ENCODE measurements at places on chromosomes 4 and X.
A peak's percentile ranks its signal among the peaks of the same experiment; 100 is the strongest.

GRCh38 chr4:39950861-39951481 is 26.7 kb downstream of the PDS5A start:
- DNase-seq, result no peak

DNA sequence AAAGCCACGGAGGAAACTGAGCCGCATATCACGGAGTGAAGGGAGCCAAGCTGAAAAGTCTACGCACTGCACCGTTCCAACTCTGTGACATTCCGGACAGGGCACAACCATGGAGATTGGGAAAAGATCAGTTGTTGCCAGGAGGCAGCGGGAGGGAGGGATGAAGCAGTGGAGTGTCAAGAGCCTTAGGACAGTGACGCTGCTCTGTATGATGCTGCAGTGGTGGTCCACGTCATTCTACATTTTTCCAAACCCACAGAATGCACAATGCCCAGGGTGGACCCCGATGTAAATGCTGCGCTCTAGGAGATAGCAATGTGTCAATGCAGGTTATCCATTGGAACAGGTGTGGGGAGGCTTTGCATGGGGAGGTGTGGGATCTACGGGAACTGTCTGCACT is 7.5 kb upstream of the WFS1 start:
- DNase-seq, result no peak

DNA sequence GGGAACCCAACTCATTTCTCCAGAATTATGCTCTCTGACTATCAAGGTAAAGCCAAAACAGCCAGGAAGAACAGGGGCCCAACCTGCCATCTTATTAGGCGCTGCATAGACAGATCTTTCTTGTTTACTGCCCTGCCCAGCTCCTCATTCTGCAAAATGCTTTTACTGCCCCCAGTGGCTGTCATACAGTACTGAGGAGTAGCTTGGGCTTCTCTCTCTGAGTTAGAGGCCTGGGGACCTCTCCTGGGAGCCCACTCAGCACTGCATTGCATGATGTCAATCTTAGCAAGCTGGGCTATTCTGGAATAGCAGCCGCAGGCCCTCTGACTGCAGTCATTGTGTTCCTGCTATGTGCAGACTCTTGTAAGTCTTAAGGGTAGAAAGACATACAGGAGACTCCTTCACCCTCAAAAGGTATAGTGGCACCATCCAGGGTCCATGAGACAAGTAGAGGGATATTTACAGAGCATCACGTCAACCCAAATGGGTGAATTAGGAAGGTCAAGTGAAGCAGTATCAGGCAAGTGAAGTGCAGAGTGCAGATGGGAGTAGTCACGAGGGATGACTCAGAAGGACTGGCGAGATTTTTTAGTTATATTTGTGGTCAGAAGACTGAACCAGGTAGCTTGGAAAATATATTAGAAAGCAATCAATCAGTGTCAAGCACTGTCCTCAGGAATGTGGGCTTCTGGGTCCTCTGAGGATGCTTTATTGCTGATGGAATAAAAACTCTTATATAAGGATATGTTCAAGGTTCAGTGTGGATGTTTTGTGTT is 294.1 kb upstream of the SFRP2 start:
- DNase-seq, result peak; percentile 64

- DNase-seq, result no peak
These were observed 726.5 kb downstream of the FAM133A start for GRCh38 chrX:94400488-94400887.

- DNase-seq, result no peak
These were observed 63.3 kb downstream of the CCSER1 start for GRCh38 chr4:90190525-90190924.

DNA sequence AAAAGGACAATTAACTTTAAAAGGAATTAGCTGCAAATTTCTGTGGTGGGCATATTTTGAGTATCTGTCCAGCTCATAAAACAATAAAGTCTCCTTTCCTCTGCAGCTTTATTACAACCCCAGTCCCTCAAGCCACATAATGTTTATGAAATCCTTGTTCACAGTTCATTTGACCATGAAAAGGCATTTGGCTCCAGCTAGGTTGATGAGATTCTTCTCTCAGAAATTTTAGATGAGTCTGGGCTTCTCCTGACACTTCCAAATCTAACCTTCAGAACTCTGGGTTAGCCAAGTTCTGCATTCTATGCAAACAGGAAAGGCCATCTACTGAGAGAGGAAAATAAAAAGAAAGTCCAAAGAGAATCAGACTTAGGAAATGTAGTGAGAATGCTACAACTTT is 156.8 kb downstream of the GRXCR1 start:
- no peak for DNase-seq

GRCh38 chr4:169142906-169143305 is 127.8 kb downstream of the SH3RF1 start:
- no peak for DNase-seq

DNA sequence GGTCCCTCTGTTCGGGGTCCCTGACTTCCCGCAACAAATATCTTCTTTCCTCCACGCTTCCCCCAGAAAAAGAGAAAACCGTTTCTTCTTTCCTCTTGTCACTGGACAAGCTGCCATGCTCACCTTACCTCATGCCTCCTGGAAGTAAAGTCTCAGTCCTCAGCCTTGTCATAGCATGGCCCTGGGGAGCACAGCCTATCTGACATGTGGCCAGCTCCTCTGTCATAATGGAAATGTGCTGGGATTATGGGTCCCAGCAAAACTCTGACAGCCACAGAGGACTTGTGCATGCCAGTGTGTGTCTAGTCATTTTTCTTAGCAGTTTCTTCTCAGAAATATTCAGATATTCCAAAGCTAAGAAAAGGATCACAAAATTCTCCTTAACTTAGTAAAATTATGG is 122.4 kb downstream of the AASDH start:
- DNase-seq, result no peak

- no peak for DNase-seq
These were observed 35.6 kb downstream of the RAB40A start for GRCh38 chrX:103483720-103484119.

DNA sequence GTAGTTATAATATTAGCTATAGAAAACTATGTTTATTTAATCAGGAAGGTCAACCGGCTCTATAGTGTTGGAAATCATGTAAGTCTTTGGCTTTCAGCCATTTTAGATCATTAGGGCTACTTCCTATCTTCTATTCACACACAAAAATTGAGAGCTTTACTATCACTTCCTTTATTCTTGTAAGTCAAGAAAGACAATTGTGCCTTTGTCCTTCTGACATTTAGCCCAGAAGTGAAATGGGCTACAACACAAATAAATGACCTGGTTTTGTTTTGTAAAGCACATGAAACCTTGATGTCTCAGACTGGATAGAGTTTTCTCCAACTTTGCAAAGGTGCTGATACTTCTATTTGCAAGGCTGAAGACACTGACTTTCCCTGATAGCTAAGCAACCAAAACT is 122.4 kb upstream of the ACSL4 start:
- DNase-seq, result no peak

GRCh38 chr4:40294339-40294738 is 40.8 kb upstream of the CHRNA9 start:
- no peak for DNase-seq

DNA sequence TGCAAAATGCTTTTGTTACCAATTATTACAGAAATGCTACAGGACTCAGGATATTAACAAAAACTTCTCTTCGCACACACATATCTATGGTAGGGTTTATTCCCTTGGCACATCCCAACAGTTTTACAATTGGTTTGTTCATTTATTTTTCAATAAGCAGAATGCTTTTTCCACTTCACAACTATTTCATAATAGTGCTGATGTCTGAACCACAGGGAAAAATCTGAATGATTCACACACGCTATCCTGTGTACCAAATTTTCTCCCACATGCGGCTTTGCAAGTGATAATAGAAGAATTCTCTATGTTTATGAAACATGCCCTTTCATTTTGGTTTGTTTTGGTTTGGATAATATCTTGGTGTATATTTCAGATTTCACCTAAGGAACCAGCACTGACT is 725.7 kb upstream of the TENM3 start:
- peak; percentile 52 for DNase-seq

DNA sequence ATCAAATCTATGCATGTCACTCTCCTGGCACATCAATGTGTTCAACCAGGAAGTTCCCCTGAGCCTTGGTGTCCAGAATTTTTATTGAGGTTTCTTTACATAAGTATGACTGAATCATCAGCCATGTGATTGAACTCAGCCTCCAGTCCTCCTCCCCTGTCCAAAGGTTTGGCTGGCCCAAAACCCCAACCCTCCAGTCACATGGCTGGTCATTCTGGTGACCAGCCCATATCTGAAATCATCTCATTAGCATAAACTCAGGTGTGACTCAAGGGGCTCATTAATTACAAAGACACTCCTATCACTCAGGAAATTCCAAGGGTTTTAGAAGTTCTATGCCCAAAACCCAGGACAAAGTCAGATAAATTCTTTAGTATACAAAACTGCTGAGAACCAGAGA is 20.6 kb upstream of the SUPT20HL2 start:
- peak; percentile 8 for DNase-seq

GRCh38 chr4:88021824-88022223 is 14.4 kb downstream of the PKD2 start:
- DNase-seq, result peak; percentile 49

- DNase-seq, result no peak
These were observed 59.0 kb upstream of the AFF2 start for GRCh38 chrX:148441387-148441786.

GRCh38 chr4:187309456-187309855 is 585.8 kb upstream of the FAT1 start:
- DNase-seq, result no peak

GRCh38 chrX:137742846-137743245 is 176.9 kb downstream of the ZIC3 start:
- no peak for DNase-seq

- DNase-seq, result no peak
These were observed 20.8 kb upstream of the TMEM185A start for GRCh38 chrX:149652232-149652981.

- DNase-seq, result no peak
These were observed 43.7 kb upstream of the FAM9C start for GRCh38 chrX:13088156-13088487.

DNA sequence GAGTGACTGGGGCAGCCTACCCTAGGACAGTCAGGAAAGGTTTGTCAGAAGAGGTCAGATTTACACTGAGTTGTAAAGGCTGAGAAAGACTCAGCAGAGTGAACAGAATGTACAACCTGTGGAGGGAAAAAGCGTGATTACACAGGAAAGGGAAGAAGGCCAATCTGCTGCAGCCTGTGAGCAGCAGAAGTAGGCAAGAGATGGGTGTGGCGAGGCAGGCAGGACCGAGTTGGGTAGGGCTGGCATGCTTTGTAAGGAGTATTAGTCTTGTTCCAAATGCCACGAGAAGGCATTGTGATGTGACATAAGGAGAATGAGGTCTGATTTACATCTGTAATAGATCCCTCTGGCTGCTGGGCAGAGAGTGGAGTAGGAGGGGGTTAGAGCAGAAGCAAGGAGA is 12.6 kb downstream of the SGMS2 start:
- no peak for DNase-seq

DNA sequence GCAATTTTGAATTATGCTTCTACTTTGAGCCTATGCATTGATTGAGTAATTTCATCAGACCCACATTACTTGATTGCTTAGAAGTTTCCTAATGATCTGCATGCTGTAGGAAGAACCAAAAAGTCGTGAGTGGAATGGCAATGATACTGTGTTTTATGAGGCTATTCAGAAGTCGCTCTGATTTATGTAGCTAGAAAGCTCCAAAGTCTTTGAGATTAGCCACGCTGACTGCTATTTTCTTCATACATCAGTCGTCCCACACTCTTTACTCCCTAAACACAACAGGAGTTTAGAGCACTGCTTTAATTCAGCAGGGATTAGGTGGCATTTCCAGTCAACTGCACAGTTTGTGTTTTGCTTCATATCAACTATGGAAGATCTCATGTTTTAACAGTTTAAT is 4.1 kb downstream of the GRID2 start:
- no peak for DNase-seq

- DNase-seq, result no peak
These were observed 139.0 kb downstream of the CORIN start for GRCh38 chr4:47698837-47699236.

DNA sequence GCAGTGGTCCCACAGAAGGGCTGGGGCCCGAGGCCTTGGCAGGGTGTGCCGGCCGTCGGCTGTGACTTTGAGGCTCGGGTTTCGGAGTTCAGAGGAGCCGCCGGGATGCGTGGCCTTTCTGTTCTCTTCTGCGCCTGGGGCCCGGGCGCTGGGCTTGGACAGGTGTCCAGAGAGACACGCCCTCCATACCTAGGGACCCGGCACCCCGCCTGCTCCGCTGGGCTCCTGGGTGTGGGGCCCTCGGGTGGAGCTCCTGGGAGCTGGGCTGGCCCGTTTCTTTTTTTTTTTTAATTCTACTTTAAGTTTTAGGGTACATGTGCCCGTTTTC is 11.3 kb downstream of the FGFRL1 start:
- no peak for DNase-seq

GRCh38 chrX:98380106-98380505 is 1496.4 kb downstream of the RPA4 start:
- no peak for DNase-seq

- peak; percentile 27 for DNase-seq
These were observed 204.0 kb downstream of the SCFD2 start for GRCh38 chr4:53161787-53162433.

- no peak for DNase-seq
These were observed 12.9 kb downstream of the PPP2R3B start for GRCh38 chrX:373641-374471.

DNA sequence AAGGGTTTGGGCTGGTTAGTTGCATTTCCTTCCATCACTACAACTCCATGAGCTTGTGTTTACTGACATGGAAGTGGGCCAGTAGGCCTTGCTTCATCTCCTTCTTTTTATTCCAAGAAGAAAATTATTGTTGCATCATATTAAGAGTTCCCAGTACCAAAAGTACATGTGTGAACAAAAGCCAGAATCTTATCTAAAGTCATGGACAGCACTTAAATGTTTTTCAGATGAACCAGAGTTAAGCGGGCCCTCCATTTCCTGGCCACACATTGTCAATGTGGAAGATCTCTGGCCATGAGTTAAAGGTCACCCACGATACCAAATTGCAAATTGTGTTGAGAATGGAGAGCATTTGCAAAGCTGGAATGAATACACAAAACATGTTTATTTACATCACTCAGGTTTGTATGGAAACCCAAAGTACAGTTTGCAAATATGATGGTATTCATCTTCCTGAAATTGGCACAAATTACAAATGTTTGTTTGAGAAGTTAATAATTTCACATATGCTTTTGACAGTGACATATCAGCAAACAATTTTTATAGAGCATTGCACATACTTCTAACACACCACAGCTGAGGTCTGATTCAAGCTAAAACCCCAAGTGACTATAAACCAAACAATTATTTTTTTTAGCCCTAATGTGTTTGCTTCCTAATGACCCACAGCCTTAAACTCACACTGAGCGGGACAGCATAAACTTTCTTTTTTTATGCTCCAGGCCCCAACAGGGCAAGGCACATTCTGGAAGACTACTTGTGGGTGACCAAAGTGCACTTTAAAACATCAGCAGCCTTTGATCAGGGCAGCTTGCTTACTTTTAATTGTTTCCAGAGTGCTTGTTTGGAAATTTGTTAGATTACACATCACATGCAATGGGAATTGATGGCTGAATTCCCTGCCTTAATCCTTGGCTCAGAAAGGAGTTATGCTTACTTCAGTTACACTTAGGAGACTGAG is 502.9 kb upstream of the SLIT2 start:
- DNase-seq, result peak; percentile 91

DNA sequence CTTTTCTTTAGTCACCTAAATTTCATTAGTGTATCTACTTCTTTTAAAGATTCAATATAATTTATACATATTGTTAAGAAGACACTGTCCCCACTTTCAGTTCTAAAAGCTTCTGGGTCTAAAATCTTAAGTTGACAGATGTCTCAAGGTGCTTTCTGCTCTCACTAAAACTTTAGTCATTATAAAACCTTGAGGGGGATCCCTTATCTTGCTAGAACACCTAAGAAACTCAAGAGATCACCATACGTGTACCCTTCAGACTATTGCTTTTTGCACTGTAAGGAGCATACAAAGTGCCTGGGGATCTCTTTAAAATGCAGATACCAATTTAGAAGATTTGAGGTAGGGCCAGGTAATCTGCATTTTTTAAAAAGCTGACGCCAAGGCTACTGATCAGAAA is 30.1 kb downstream of the CYBB start:
- DNase-seq, result no peak
